ENCODE measurements at places on chromosomes 6 and 20.
A peak's percentile ranks its signal among the peaks of the same experiment; 100 is the strongest.

- DNase-seq: no peak
Observed at GRCh38 chr6:7143476-7143974, 35.8 kb downstream of the RREB1 start.

GRCh38 chr6:42783876-42784642 is 2.2 kb downstream of the BICRAL start:
- DNase-seq: no peak

DNA sequence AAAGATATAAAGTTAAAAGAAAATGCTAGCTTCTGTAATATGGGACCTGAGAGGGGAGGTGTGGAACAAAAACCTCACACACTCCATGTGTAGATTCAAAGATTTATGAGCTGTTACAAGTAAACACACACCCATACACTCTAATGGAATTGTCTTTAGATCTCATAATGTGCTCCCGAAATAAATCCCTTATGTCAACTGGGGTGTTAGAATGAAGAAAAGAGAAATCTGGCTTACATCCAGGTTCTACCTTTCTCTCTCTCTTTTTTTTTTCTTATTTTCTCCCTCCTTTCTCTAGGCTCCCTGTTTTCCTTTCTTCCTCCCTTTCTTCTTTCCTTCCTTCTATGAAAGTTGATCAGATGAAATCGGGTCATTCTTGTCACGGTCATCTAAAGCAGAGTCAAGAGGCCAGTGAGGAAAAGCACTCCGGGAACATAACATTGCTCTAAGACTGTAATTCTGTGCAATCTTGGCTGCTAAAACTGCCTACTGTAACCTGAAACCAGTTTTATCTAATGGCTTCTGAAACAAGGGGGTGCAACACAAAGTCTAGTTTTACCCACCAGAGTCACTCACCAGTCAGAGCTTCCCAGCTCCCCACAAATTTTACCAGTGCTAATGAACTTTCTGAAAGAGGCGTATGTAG is 68.3 kb upstream of the BTBD3 start:
- no peak for DNase-seq

DNA sequence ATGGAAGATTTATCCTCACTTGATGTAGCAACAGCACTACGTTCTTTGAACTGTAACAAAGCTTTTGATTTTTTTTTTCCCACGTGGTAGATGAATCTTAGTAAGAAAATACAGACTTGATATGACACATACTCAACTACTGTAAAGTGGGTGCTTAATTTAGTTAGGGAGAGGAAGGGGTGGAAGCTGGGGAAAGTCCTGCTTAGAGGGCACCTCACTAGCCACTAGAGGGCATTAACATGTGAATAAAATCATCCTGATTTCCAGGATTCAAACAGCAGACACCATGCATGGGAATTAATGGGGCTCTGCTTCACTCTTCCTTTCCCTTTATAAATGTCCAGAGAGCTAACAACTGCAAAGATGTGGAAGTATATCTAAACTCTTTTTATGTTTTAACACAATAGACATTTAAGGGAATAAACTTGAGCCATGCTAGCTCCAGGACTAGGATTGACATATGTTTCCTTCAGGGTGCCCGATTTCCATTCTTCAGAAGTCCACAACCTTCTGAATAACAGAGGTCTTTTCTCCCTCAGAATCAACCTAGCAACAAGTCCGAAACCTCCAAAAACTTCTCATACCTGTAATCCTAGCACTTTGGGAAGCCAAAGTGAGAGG is 250.1 kb downstream of the ATXN1 start:
- peak; percentile 48 for DNase-seq

GRCh38 chr6:36907781-36908180 is 22.0 kb downstream of the C6orf89 start:
- DNase-seq: peak; percentile 16

GRCh38 chr6:33621711-33622388 is 728 bp downstream of the ITPR3 start:
- DNase-seq: peak; percentile 62

DNA sequence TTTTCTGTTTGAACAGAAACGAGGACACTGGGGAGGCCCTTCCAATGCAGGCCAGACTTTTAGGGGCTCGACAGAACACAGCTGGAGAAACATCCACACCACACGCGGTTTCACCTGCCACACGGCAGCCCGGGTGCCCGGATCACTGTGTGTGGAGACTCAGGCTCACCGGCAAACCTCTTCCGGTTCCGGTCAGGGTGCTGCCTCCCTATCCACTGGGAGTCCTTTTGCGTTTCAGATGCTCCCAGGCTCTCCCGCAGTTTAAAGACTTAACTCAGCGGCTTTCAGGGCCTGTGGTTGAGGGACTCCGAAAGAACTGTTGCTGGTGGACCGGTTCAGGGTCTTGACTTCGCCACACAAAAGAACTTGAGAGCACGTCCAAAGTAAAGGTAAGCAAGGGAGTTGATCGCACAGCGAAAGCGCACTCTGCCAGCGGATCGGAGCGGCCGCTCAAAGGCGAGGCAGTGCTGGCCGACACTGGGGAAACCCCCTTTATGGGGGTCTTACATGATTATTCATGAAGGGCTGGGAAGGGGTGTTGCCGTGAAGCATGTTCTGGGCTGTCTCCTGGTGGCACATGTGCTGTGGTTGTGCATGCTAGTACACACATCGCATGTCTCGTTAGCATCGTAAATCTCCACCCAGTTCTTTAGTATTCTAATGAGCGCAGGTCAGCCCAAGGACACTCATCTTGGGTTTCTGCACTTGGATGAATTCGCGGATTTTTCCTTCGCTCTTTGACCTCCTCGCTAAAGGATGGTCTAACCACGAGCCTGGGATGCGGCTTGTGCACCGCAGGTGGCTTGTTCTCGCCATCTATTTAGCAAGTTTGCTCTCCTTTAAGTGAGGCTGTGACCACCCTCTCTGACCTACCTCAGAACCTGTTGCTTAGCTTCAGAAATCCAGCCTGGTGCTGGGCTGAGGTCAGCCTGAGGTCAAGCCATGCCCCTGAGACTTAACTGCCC is 180.3 kb downstream of the CDH26 start:
- DNase-seq: peak; percentile 31

DNA sequence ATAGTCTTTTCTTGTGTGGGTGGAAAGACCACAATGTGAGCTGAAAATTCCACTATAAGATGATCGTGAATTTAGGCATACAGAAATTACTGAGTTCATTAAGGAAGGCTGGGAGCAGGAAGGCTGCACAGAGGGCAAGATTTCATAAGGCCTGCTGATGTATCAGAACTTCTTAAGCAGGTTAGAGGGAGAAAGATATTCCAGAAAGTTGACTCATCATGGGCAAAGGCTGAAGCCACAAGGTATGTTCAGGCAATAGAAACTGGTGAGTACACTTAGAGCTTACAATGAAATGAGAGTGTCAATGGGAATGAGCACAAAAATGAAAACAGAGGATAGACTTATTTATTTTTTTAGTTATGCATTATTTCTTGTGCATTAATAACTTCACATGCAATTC is 618.6 kb downstream of the CBLN4 start:
- DNase-seq: peak; percentile 79

DNA sequence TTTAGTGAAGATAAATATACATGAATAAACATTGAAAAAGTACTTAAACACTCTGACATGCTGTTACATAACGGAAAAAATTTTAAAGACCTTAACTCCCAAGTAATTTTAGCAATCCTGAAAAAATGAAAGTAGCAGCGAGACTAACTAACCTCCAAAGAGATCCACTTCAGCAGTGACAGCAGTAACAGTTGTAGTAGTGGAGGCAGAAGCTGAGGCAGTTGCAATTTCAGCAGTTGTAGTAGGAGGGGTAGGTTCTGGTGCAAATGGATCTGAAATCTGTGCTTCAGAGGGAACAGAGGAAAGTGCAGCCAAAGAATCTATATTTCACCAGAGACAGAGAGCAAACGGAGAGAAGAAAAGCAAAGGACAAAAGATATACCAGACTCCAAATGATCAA is 88.8 kb downstream of the PRSS35 start:
- no peak for DNase-seq

- peak; percentile 91 for DNase-seq
Observed at GRCh38 chr6:139743664-139744437, 369.4 kb upstream of the CITED2 start.

DNA sequence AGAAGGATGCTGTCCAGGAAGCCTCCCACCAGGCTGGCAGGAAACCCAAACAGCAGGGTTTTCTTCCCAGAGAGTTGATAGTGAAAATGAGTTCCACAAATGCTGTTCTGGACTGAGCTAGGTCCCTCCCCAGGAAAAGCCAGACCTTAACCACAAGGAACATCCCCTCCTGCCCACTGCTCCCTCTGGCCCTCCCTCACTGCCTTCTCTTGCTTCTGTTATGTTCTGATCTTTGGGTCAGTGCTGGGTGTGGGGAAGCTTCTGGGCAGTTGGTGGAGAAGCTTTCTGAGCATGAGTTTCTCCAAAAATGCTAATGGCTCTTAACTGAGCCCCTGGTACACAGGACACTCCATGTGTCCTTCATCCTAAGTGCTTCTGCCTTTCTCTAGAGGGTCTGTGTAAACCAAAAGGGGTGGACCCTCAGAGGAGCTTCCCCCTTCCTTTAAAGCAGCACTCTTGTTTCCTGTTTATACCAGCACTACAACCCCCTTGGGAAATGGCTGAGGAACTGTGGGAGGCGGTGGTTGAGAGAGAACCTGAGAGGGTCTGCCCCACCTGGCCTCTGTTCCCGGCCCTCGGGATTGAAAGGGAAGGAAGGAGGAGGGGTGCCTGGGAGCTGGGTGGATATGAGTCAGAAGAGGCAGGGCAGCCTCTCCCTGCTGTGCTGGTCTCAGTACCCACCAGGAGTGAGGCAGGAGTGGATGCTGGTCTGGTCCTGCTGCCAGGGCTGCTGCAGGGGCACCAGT is 42.0 kb downstream of the CDS2 start:
- DNase-seq: peak; percentile 65

DNA sequence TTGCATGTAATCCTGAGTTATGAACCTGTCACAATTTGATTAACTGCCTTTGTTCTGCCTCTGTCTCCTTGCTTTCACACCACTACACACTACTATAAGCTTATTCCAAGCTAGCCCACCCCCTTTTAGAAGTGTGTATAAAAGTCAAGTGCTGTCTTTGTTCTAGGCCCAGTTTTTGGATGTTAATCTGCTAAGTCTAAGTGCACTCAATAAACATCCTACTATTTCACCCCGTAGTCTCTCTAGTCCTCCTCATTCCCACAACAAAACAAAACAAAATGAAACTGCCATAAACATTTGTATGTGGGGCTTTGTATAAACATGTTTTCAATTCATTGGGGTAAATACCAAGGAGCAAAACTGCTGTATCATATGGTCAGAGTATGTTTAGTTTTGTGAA is 16.1 kb upstream of the SPACA1 start:
- DNase-seq: peak; percentile 1

DNA sequence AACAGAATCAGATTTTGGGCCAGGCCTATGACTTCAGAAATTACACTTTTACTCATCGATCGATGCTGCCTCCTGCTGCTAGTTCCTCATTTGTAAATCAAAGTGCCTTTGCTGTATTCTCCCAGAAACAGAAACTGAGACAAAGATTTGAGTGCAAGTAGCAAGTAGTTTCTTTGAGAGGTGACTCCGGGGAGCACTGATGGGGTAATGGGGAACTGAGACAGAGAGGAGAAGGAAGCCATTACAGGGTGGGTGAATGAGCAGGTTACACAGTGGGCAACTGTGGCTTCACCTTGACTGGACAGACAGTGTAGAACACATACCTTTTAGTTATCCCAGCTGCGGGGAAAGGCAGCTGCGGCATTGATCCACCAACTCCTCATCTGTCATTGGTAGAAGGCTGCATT is 9.7 kb upstream of the CD40 start:
- DNase-seq: no peak

GRCh38 chr20:44253528-44253927 is 6.4 kb downstream of the GDAP1L1 start:
- no peak for DNase-seq

GRCh38 chr6:79544939-79545450 is 7.8 kb upstream of the LCA5 start:
- DNase-seq: peak; percentile 98

DNA sequence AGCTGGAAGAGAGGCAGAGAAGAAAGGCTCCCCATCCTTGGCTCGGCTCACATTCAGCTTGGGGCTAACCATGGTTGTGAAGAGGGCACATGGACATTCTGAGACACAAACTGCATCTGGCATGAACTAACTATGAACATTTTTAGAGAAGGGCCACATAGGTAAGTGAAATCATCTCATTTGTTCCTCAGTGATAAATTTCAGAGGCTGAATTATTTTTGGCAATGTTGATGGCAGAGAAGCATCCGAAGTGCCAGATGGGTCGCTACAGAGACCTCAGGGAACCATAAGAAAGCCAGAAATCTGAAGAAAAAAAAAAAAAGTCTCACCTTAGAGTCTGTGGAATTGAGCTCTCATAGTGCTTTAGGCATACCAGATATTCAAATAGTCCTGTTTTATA is 49.2 kb upstream of the FABP7 start:
- no peak for DNase-seq

DNA sequence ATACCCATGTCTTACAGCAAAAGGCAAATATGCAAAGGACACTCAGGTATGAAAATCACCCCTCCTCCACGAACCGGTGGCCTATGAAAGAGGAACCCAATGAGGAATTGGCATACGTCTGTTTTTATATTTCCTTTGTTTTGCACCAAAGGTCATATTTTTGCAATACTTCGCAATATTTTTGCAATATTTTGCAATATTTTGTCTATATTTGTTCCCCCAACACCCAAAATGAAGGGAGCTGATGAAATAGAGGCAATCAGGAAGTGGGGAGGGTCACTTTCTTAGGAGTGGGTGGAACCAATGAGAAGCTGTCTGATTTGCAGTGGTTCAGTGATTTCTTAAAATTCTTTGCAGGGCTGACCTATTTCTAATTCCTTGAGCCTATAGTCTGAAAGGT is 296.8 kb upstream of the TSHZ2 start:
- DNase-seq: no peak

DNA sequence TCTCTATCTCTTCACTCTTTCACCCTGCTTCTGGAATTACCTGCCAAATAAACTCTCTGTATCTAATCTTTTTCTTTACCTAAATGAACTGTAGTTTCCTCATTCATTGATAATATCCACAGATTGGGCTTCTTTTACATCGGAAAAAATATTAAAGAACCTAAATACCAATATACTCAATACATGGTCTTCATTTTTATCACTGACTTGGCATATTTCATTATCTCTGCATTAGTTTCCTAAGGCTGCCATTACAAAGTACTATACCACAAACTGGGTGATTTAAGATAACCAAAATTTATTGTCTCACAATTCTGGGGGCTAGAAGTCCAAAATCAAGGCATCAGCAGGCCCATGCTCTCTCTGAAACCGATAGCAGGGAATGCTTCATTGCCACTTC is 411.9 kb upstream of the SPTLC3 start:
- no peak for DNase-seq

GRCh38 chr6:91480402-91480801 is 893.5 kb upstream of the MAP3K7 start:
- DNase-seq: no peak

Measured in epithelial cell of esophagus (primary cell).